ENCODE measurements at places on chromosomes 3 and 15.

- no peak for DNase-seq
Measured at GRCh38 chr3:26381411-26381810, 241.2 kb upstream of the LRRC3B start.

GRCh38 chr3:182941719-182942118, 38.6 kb downstream of the DCUN1D1 start:
- no peak for DNase-seq

GRCh38 chr15:89096664-89097063, 8.4 kb downstream of the ABHD2 start:
- no peak for DNase-seq

GRCh38 chr3:53243165-53243564, 12.7 kb downstream of the TKT start:
- DNase-seq: no peak

- no peak for DNase-seq
Measured at GRCh38 chr15:66102563-66103292, 150.8 kb downstream of the MEGF11 start.

GRCh38 chr3:64490180-64490724, 197.5 kb downstream of the ADAMTS9 start:
- DNase-seq: no peak

DNA sequence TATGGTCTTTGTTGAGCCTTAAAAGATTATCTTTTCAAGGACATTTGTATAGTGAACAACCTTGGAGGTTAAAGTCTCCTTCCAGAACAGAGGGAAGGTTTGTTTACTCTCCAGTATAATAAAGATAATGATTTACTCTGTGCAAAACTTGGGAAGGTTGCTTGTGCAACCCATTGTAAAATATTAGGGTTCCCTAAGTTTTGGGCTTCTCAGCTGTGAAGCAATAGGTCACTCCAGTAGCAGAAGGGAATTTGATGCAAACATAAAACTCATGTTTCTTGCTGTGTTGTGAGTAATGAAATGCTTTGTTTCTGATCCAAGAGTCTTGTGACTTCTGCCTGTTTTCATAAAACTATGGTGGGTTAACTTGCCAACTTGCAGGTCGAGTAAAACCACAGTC, 177.5 kb downstream of the SUCNR1 start:
- no peak for DNase-seq

- DNase-seq: no peak
Measured at GRCh38 chr3:192652727-192653126, 74.6 kb downstream of the FGF12 start.

DNA sequence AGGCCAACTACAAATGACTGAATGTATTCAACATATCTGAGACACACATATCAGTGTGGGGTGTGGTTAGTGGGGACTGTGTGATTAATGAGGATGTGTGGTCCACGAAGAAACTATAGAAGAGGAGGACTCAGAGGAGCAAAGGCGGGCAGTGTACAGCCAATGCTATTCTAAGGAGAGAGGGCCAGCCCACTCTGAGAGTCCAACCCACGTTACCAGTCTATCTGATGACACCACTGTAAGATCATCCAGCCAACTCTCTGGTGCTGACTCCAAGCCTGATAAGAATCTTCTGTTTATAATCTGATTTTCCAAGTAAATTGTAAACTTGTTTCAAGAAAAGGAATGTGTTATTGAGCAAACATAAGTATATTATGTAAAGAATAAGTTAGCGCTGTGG, 47.2 kb downstream of the MCF2L2 start:
- no peak for DNase-seq

DNA sequence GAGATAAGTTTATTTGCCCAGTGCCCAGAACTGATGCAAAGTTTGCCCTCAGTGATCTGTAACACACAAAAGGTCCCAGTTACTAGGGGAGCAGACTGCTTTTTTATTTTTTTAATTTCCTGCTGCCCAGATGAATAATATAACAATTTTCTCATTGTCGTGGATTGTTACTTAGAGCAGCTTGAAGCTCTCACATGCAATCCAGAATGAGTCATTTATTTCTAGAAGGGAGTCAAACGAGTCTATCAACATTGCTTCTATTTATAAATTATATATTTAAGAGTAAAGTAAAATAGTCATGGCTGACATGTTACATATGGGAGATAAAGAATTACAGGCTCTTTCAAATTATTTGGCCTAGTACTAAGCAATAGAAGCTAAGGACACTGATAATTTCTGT, 41.3 kb downstream of the MEIS2 start:
- no peak for DNase-seq

- DNase-seq: no peak
Measured at GRCh38 chr3:65146179-65146578, 458.4 kb upstream of the ADAMTS9 start.

DNA sequence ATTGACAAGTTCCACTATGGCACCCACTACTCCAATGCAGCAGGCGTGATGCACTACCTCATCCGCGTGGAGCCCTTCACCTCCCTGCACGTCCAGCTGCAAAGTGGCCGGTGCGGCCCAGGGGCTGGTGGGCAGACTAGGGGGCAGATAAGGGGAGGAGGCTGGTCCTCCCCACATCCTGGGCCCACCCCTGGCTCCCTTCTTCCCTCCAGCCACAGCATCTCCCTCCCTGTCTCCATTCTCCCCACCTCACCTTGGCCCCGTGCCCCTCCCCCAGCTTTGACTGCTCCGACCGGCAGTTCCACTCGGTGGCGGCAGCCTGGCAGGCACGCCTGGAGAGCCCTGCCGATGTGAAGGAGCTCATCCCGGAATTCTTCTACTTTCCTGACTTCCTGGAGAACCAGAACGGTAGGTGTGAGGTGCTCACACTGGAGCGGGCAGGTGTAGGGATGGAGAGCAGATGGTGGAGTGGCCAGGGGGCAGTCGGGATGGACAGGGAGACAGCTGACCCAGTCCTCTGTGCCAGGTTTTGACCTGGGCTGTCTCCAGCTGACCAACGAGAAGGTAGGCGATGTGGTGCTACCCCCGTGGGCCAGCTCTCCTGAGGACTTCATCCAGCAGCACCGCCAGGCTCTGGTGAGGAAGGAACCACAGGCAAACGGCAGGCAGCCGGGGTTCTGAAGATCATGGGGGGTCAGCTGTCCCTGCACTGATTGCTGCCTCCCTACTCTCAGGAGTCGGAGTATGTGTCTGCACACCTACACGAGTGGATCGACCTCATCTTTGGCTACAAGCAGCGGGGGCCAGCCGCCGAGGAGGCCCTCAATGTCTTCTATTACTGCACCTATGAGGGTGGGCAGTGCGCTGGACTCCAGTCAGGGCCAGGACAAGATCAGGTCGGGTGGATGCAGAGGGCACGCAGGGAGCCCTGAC, 26.0 kb downstream of the NBEAL2 start:
- no peak for DNase-seq
